ENCODE measurements at places on chromosomes 12 and 14.

GRCh38 chr12:122094735-122095631 is 16.4 kb downstream of the MLXIP start:
- no peak for DNase-seq

- DNase-seq: no peak
Measured at GRCh38 chr12:45184147-45184963, 31.5 kb upstream of the ANO6 start.

GRCh38 chr12:71797531-71797930 is 42.0 kb upstream of the TBC1D15 start:
- no peak for DNase-seq

GRCh38 chr14:60819575-60819974 is 85.0 kb downstream of the MNAT1 start:
- DNase-seq: no peak

DNA sequence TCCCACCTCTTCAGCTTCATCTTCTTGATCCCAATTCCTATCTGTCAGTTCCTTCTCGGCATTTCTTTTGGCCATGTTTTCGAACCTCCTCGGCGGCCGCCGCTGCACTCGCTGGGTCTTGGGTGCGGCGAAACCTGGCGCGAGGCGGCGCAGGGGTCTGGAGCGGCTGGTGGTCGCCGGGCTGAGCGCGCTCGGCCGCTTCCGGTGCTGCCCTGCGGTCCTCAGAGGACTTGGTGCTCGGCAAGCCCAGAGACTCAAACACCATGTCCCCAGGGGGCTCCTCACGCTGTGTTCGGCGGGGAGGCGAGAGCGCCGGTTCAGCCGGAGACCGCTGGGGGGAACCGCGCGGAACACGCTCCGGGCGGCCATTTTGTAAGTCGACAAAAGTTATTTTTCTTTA is 51.8 kb downstream of the PPP1R36 start:
- DNase-seq: no peak

DNA sequence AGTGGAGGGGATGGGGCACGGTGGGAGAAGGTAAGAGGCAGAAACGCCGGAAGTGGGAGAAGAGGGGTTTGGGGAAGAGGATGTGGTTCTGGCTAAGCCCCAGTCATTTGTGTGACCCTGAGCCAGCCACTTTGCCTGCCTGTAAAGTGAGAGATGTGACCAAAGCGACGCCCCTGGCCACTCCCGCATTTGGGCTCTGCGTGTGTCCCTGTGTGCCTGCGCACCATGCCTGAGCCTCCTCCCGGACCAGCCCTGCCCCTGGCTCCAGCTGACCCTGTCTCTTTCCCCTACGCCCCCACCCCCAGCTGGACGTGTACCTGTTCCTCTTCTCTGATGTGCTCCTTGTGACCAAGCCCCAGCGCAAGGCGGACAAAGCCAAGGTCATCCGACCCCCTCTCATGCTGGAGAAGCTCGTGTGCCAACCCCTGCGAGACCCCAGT is 8.0 kb downstream of the PLEKHG6 start:
- DNase-seq: no peak
